ENCODE measurements at places on chromosomes 7 and 10.

DNA sequence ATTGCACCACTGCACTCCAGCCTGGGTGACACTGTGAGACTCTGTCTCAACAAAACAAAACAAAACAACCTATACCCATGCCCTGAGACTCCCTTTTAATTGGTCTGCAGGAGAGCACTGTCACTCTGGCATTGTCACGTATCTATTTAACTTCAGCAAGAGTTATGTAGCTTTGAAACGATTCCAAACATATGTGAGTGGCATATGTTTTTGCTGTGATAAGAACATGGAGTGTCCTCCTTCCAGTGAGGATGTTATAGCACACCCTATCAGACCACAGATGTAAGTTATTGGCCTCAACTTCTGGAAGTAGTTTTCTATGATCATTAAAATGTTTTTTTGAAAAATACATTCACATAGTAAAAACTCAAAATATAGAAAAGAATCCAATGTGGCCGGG, 15.5 kb upstream of the DNAJC12 start:
- DNase-seq = no peak

DNA sequence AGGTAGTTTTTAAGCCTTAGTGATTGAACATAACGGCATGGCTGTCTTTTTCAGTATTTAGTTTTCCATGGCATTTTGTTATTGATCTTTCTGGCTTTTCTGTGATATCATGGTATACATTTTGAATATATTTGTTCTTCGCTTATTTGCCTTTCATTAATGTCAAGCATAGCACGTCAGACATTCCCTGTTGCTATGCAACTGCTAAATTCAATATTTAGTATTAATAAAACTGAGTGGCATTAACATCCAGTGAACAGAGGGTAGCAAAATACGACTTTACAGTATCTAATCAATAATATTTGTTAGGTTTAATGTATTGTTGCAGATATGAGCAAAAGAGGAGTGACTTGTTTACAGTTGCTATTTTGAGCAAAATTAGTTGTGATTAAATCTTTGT, 72.5 kb downstream of the LCOR start:
- DNase-seq = no peak

DNA sequence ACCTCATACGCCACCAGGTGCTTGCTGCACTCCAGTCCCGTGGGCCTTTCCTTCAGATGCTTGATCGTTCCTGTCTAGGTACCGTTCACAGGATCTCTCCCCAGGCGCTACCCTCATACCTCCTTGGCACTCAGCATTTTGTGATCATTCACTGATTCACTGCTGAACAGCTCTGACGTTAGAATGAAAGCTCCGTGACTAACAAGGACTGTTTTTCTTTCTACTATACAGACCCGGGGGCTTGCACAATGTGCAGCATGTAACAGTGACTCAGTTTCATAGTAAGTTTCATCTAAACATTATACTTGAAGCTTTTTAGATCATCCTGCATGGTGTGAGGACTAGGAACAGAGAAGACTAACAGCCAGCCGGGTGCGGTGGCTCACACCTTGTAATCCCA, 20.6 kb downstream of the KIN start:
- no peak for DNase-seq

GRCh38 chr7:27156508-27156898, at the start of gene HOXA7:
HOXA7 (minus strand) TSS chr7:27156675; CDS start chr7:27156545, 130 bp downstream.
- no peak for DNase-seq

DNA sequence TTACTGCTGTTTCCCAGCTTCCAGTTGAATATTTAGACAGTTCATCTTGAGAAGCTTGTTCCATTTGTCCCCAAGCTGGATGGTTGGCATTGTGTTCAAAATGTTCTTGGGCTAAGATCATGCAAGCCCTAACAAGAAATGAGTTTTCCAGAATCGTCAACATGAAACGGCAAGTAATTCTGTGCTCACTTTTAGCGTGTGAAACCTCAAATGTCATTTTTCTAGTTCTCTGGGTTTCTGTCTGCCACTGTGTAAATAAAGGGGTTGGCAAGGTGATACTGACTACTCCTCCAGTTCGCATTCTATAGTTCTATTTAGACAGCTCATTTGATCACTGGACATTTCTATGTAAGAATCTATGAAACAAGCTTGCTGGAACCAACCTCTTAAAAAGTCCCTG, 194.0 kb downstream of the AHR start:
- no peak for DNase-seq

- no peak for DNase-seq
These were observed 31.5 kb downstream of the PIK3AP1 start for GRCh38 chr10:96688789-96689188.

DNA sequence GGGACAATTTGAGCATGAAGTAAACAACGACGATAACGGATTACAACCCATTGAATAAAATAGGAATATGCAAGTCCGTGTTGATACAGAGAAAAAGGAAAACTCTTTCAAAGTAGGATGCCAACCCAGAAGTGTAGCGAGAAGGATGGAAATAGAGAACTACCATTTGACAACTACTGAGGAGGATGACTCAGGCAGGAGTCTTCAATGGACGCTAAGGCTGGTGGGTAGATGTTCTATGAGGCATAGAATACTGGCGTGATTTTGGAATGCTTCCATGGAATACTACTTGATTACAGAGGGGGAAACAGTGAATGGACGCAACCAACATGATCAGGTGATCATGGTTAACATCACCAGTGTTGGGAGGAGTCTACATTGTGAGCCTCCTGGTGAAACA, 828 bp upstream of the CFAP70 start:
- no peak for DNase-seq

- no peak for DNase-seq
These were observed 22.8 kb upstream of the DYNC1I1 start for GRCh38 chr7:95749515-95749914.

GRCh38 chr7:137990251-137990941, 11.5 kb downstream of the CREB3L2 start:
- DNase-seq = no peak

- DNase-seq = no peak
These were observed 58.8 kb downstream of the FIGNL1 start for GRCh38 chr7:50391386-50391785.

- no peak for DNase-seq
These were observed 26.4 kb downstream of the MET start for GRCh38 chr7:116698396-116698795.

GRCh38 chr10:103225939-103226338, 19.7 kb upstream of the RPEL1 start:
- no peak for DNase-seq

DNA sequence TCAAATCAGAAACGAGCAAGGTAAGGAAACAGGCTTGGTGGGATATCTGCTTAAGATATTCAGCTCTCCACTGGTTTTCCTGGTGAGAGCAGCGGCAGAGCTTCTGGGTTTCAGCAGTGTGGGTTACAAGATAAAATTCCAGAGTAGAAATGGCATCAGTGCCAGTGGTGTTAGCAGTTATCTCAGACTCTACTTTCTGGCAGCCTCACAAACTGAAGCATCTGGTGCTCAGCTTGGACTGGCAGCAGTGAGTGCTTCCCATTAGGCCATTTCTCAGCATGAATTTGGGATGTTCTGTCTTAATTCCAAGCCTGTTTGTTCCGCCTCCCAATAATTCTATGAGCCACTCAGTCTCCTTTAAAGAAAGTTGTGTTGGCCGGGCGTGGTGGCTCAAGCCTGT, 6.9 kb upstream of the GSTO2 start:
- DNase-seq = no peak

- no peak for DNase-seq
These were observed 31.6 kb downstream of the ZFAND4 start for GRCh38 chr10:45640941-45641340.

DNA sequence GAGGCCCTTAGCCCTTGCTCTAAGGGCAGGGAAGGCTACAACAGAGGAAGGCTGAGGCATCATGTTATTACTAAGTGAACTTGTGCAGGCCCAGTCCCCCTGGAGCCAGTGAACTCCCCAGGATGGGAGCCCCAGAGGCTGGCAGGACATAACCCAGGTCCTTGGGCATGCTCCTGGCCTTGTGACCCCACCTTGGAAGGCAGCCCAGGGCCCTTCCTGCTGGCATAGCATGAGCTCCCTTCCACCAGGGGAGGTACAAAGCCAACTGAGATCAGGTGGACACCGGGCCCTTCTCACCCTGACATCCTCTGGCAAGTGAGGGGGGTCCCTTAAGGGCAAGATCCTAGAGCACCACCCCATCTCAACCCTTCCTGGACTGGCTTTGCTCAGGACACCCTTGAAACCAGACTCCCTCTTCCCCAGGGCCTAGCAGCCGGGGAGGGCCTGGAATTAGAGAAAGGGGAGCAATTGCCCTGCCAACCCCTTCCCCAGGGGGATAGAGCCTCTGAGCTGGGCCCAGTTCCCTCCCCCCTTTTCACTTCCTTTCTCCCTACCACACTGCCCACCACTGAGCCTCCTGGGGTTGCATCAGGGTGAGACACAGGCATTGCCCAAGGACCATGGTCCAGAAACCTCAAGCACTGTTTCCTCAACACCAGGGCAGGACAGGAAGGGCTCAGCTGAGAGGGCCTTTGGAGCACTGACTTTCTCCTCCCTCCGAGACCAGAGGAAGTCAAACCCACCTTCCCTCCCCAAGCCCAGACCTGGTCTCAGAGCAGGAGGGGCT, 1.8 kb upstream of the VSIR start:
- DNase-seq = no peak

- no peak for DNase-seq
These were observed 95.0 kb downstream of the ST7 start for GRCh38 chr7:117048114-117048866.

GRCh38 chr7:75565132-75565837, 73.2 kb downstream of the SPDYE5 start:
- DNase-seq = no peak

DNA sequence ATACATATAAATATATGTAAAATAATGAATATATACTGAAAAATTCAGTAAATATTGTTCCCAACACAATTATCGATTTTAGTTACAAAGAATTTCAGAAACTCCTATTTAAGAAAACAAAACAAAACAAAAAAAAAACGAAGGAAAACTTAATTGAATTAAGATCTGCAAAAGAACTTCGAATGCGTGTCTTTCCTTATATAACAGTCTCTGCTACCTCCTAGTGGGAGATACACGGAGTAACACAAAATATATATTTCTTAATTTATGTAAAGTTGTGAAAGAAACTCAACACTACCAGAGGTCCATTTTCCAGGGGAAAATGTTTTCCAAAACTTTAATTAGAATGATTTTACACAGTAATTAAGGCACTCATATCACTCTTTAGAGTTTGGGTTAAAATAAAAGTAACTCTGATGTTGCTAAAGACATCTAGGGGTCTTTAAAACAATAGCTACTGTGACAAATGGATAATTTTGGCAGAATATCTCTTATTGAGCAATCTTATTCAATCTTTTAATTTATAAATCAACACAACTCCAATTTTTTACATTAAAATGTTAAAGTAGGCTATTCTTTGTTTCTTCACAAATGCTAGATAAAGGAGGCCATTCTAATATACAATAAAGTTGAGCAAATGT, 41.6 kb downstream of the NEBL start:
- no peak for DNase-seq

DNA sequence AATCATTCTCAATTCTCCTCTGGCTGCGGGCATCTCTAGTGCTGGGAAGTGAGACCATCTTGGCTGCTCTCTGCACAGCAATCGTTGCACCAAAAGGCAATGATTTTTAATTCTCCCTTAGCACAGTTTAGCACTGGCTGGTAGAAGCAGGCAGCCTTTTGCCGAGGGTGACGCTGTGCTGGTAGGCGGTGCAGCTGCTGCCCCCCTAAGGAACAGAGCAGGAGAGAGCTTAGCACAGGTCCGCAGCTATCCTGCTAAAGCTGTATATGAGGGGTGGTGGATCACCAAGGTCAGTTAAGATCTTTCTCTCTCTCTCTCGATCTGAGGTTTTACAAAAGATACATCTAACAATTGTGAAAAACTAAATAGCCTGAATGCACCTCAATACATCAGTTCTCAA, 390.1 kb downstream of the GATA3 start:
- DNase-seq = peak; percentile 30

GRCh38 chr10:27611236-27611635, 107.1 kb downstream of the RAB18 start:
- DNase-seq = no peak

DNA sequence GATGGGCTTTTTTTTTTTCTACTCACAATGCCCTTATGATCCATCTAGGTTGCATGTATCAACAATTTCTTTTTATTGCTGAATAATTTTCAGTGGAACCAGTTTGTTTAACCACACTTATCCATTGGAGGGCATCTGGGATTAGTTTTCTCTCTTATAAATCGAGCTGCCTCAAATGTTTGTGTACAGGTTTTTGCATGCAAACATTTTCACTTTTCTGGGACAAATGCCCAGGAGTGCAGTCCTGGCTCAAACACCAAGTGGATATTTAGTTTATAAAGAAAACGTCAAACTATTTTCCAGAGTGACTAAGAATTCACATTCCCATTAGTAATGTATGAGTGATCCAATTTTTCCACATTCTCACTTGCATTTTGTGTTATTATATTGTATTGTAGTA, 313.4 kb downstream of the CXCL12 start:
- DNase-seq = no peak

DNA sequence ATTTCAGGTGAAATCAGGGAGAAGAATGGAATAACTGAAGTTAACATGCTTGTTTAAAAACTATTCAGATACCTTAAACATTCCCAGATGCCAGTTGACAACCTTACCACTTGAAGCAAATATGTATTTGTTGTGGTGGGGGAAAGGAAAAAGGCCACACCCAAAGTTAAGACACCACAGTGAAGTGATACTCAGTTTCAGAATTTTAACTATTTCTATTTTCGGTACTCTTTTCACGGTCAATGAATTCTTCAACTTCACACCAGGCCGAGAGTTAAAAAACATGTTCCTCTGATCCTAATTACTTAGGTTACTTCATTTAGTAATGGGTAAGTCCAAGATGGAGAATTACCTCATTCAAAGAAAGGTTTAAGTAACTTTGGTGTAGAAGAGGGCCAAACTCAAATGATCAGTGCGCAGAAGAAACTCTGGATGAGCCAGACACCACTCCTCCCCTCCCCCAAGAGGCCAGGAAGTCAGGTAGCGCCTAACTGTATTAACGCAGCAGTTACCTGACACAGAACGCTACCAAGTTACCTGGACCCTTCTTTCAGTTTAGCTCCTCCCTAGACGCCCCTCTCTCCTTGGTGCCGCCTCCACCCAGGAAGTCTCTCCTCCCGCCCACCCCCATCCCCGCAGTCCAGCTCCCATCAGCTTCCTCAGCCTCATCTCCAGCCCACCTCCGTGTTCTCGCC, 700 bp downstream of the MTPN start:
- peak; percentile 8 for DNase-seq

GRCh38 chr7:110625294-110625693, 465.6 kb upstream of the LRRN3 start:
- no peak for DNase-seq

- DNase-seq = no peak
These were observed 145.4 kb downstream of the ARHGAP22 start for GRCh38 chr10:48459270-48460150.

GRCh38 chr7:37420946-37421695, 27.5 kb downstream of the ELMO1 start:
- no peak for DNase-seq

GRCh38 chr10:71435571-71436267, 39.0 kb downstream of the CDH23 start:
- no peak for DNase-seq

DNA sequence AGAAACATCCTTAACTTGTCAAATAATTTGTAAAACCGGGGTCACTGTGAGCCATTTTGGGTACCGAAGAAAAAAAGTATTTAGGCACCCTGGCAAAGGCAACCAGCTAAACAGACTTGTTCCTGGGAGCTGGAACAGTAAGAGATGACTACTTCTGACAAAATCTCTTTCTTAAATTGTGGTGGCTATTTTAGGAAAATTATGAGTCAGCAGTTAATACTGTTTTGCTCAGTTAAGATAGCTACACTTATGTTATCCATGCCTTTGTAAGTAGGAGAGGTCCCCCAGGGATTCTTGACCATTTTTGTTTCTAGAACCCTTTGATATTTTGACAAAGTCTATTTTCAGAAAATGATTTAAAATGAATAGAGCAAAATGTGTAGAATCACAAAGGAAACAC, 68.7 kb downstream of the TAX1BP1 start:
- DNase-seq = no peak
